ENCODE measurements at places on chromosomes 7 and 10.

GRCh38 chr10:108905821-108906220 is 1017.5 kb downstream of the XPNPEP1 start:
- no peak for DNase-seq

DNA sequence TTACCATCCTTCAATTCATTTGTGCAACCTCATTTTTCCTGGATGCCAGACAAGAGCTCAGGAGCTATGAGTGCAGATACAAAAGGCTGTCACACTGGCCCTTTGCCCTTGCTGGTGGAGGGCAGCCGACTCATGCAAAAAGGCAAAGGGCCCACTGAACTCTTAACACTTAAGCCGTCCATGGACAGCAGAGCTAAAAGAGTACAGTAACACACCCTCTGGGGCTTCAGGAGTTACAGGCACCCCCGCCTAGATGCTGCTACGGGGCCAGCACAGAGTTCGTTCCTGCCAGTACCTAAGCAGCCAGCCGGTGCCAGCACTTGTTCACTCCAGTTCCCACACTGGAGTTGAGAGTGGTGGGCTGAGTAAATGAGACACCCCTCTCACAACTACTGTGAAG is 69.9 kb upstream of the MRLN start:
- DNase-seq = no peak

DNA sequence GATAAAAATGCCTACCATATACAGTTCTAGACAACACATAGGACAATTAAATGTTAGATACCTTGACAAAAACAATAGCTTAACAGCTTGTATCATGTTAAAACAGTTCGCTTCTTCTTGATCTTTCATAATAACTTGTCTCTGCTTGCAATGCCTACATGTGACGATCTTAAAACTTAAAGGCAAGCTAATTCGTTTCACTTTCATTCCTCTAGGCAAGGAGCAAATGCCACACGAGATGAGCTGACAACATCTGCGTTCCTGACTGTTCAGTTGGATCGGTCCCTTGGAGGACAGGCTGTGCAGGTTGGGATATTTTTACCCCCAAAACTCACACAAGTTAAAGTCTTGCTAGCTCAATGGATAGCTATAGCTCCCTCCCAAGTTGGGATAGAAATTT is 51.6 kb upstream of the ARL4A start:
- no peak for DNase-seq

DNA sequence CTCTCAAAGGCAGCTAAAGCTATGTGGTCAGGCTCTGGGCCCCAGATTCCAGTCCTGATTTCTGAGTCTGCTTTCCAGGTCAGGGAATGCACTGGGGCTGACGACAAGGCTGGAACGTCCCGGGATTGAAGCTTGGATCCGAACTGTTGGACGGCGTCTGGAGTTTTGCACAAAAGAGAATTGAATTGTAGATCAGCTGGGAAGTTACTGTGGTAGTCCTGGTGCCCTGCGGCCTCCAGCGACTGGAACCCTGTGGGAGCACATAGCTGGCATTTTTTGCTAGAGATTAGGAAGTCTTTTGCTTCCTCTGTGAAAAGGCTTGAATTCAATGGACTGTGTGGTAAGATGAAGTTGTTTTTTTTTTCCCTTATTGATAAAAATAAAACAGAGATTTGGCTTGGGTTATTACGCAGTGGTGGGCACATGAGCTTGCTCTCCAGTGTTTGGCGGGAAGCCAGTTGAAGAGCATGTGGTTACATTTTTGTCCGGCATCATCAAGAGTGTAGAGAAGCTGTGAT is at the start of gene HK1:
HK1 (plus strand) TSS at position 51 of the 518 bp plus-strand sequence.
- DNase-seq = peak; percentile 43

DNA sequence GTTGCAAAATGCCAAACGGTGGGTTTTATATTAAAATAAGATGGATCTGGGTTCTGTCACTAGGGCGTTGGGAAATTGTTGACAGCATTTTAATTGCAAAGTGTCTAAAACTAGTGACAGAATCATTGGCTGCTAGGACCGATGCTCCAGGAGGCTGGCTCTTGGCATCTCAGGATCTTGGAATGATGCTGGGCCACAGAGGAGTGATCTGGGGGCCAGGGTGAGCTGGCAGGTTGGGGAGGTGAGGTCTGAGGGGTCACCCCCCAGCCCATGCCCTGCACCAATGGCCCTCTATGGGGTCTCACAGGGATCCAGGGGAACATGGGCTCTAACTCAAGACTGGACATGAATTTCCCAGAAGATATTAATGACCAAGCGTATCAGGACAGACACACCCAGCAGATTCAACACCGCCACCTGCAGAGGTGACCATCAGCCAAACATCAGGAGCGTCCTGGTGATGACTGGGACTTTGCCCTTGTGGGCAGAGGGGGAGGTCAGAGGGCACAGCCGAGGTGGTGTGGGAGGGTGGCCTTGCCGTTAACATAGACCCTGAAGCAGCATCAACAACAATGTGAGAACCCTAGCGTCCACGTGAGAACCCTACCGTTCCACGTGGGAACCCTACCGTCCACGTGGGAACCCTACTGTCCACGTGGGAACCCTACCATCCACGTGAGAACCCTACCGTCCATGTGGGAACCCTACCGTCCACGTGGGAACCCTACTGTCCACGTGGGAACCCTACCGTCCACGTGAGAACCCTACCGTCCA is 89.0 kb upstream of the PPP2R2D start:
- no peak for DNase-seq
